Neural crest cell (in vitro differentiated cells): ENCODE measurements at places on chromosomes 16 and 17. TPM values are rescaled to one million over a fixed set of nuclear protein-coding genes. Genes with fewer than 3 reads are reported as not detected.

KRTAP9-4 gene
- not detected in 2 replicates for total RNA-seq

DNA sequence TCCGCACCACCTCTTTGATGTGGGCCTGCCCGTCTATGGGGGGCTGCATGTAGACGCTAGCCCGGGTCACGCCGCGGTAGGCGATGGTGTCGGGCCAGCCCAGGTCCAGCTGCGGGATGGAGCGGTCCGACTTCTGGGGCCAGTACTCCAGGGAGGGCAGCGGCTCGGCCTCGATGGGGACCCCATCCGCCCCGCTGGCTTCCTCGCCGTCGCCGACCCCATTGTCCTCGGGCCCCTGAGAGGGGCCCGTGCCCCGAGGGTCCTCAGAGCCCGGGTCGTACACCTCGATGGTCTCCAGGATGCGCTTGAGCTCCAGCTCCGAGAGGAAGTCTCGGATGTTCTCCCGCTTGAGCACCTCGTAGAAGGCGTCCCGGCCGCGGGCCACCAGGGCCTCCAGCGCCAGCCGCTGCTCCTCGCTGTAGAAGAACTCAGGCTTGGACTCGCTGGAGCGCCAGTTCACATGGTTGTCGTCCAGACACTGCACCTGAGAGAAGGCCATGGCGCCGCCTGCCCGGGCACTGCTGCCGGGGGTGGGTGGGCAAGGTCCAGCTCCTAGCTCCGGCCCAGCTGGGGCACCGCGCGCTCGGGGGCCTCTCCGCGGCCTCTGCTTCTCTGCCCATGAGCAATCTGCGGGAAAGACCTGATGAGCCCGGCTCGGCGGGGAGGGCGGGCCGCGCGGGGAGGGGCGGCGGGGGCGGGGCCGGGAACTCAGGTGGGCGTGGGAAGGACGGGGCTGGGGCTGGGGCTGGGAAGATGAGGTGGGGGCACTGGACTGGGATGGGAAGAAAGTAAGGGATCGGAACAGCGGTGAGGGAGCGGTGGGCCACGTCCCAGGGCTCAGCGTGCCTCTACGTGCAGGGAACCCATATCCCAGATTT is 782 bp downstream of the FAM83G start:
- H3K4me3 ChIP-seq = peak overlapping the region; percentile 66
- peak; percentile 16 for DNase-seq
- H3K4me1 ChIP-seq = no peaks in the 10 kb centered on the region
- peaks cover 48% of the 10 kb centered on the region for H3K27me3 ChIP-seq
- peaks cover 2% of the 10 kb centered on the region for H3K36me3 ChIP-seq

- H3K27ac ChIP-seq = no peak overlapping the region
- no peaks in the 10 kb centered on the region for H3K36me3 ChIP-seq
- H3K4me3 ChIP-seq = no peak overlapping the region
- no peak for DNase-seq
Measured at GRCh38 chr16:21203155-21203797, 8.1 kb downstream of the ZP2 start.

DNA sequence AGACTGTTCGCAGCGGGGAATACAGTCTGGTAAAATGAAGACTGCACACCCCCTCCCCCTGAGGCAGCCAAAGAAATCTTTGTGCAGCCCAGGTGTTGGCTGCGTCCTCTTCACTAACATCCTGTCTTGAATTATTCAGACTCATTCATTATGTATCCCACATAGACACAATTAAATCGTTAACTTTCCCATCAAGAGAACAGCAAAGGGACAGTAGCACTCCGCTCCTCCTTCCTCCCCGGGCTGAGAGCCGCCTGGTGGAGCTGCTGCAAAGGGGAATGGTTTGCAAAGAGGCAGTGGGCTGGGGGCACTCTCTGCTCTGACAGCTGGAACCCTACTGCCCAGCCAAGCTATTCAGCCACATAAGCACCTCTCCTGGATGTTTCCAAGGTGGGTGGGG is 290.0 kb upstream of the SOX9 start:
- H3K36me3 ChIP-seq = no peaks in the 10 kb centered on the region
- peak; percentile 38 for DNase-seq
- no peaks in the 10 kb centered on the region for H3K27me3 ChIP-seq
- H3K4me3 ChIP-seq = peak overlapping the region; percentile 50
- H3K27ac ChIP-seq = no peak overlapping the region
